ENCODE measurements at places on chromosomes 11 and 22.

DNA sequence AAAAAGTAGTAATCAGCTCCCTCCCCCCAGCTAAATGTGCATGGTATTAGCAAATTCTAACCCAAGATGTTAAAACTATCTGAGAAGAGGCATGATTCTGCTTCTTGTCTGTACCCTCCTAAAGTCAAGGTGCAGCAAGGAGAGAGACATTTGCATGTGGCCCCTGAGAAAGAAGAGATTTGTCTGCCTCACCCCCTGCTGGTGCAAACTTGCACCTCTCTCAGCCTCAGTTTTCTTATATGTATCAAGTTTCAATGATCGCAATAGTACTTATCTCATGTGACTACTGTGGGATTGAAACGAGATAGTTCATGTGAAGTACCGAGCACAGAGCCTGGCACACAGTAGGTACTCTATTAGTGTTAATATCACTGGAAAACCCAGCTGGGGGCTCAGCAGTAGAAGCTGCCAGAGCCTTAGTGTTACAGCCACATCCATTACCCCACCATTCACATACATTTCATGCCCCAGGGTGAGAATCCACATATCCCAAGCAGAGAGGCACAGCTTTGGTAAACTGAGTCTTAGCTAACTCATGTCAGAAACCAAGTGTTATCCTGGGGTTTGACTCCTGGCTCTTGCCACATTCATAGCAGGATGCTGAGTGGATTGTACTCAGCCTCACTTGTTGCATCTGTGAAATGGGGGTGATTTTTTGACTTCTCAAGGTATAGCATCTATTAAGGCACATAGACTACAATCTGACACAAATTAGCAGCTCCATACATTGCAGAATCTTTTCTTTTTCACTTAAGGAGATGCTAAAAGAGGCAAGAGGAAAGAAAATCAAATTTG lies 24.9 kb downstream of the CD44 start:
- DNase-seq: no peak

DNA sequence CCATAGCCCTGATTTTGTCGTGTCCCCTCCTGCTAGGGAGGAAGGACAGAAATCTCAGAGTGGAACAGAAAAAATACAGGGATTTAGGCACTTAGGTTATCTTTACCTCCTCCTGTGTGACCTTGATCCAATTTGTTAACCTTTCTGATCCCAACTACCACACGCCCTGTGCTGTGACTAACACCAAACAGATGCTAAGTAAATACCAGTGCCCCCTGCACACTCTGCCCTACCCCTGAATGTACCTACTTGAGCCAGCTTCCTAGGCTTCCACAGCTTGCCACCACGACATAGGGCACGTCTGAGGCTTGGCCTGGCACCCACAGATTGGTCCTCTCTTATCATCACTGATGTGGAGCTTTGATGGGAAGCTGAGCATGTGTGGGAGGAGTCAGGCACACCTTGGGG lies 9.2 kb downstream of the MYO18B start:
- DNase-seq: no peak

DNA sequence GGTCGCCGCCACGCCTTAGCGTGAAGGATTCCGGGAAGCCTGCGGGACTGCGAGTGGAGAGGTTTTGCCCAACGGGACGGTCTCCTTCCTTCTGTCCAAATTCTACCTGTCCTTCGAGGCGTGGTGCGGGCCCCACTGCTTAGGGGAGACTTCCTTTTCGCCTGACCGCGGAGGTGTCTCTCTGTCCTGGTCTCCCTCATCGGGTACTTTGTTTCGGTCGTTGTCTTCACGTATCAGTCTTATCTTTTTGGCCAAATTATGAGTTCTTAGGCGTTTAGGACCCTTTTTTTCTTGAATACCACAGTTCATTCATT lies 388 bp downstream of the HINFP start:
- no peak for DNase-seq

DNA sequence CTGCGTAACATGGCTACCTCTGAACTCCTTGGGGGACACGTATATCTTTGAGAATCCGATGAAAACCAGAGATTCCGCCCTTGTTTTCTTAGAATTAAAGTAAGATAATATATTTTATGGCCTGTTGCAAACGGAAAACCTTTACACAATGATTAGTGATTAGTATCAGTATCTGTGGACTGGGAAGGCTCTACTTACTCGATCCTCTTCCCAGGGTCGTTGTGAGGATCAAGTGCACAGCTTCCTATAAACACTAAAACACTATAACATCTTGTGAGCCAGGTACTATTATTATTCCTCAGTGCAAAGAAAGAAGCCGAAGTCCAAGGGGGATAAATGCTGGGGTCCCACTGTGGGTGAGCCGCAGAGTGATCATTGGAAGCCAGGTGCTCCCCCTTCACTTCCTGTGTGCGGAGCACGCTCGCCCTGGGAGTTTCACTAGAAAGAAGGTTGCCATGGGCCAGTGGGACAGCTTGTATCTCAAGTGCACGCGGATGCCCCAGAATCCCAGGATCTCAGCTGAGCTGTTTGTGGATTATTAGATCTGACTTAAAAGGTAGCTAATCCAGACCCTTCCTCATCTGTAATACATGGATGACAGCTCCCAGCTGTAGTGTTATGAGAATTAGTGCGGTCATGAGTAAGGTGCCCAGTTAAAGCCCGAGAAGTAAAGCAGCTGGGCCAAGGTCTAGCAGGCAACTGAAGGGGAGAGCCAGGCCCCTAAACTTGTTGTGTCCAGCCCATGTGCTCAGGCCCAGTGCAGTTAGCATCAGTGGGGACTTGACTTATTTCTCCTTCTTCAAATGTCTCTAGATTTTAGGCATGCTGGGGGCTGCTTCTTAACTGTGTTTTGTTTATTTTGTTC lies 839 bp downstream of the CBY1 start:
- DNase-seq: no peak

DNA sequence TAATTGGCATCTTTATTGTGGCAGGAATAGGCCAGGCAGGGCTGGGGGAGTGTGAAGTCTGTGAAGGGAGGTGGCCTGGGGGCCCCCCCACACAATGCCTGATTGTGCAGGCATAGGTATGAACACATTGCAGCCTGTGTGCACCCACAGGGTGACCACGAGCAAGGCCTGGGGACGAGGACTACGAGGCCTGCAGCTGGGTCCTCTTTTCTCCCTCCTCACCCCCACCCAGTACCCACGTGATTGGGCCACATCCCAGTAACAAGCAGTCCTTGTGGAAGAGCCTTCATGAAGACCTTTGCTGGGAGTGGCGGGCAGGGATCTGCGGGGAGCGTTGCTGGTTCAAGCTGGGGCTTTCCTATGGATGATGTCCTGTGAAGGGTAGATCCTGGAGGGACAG lies 29.3 kb downstream of the ZBTB16 start:
- DNase-seq: no peak

All from fibroblast of gingiva (primary cell).